ENCODE measurements at places on chromosomes 3 and 15. TPM values are rescaled to one million over a fixed set of nuclear protein-coding genes. Genes with fewer than 3 reads are reported as not detected.

DNA sequence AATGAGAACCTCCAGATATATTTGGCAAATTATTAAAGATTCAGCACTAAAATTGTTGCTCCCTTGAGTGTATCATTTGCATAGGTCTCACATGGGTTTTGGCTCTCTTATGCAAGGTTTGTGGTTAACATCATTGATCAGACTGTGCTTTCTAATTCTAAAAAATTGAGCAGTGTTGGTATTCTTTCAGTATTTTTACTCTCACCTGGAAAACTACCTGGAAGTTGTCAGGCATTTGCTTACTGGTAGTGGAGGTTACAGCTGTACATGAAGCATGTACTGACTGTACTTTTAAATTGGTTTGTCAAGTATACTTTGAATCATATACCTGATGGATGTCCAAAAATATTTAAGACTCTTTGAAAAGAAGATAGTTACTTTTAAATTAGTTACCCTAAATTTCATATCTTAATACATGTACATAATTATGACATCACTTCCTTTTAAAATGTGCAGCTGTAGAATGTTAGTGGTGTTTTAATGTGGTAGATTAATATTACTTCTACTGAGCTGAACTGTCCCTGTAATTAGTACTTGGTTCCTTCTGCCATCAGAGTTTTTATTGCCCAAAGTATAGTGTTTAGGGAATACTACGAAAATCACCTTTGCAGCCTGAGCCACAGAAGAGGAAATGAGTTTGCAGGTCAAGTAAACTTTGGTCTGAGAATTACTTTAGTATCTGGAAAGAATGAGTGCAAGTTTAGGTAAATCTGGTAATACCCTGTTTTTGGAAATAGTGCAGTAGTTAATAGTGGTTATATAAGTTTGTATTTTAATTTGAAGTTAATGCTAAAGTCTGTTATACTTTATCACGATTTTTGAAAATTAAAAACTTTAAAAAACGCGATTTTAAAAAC is 2.8 kb downstream of the CHD2 start:
- no peak for DNase-seq

Gene MORC1
- not detected for total RNA-seq

DNA sequence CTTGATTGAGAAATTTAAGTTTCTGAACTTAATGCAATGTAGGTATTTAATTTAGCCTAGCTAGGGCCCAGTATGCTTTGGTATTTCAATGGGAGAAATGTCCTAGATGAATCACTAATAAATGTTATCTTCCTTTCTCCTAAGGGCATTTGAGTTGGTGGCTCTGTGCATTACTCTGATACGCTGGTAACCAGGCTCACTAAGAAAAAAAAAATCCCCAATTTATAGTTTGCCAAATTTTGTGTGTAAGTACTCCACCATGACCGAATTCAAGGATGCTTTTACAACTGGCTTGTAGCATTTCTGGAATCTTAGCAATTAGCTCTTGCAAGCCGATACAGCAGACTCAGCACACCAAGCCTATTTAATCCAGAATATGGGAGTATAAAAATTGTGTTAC is 94.6 kb upstream of the LPP start:
- DNase-seq = no peak

DNA sequence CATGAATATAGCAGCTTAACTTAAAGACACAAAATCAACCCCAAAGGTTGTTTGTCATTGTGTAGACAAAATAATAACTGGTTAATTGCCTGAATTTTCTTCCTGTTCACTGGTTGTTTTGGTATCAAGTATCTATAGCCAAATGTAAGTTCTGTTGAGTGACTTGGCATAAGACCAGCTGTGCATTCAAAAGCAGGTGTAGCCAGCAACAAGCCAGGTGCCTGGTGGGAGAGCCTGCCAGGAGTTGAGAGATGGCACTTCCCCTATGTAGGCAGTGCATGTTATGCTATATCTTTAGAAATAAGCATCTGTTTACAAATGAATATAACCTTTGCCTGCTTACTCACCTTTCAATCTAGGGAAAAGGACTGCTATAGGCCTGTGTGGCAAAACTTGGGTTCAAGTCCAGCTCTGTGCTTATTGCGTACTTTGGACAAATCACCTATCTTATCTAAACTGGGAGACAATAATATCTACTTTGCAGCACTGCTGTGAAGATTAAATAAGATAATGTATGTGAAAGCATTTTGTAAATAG is 84.9 kb upstream of the TBL1XR1 start:
- DNase-seq = no peak

GRCh38 chr3:193906849-193907410 is 229.0 kb upstream of the HES1 start:
- no peak for DNase-seq

DNA sequence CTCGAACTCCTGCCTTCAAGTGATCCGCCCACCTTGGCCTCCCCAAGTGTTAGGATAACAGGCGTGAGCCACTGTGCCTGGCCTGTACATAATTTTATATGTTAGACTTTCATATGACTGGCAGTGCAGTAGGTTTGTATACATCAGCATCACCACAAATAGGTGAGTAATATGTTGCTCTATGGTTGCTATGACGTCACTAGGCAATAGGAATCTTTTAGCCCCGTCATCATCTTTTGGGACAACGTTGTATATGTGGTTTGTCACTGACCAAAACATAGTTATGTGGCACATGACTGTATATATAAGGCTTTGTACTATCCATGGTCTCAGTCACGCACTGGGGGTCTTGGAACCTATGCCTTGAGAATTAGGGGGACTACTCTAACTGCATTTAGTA is 17.0 kb upstream of the DNAJC19 start:
- DNase-seq = no peak

Gene MKRN3
- not detected for total RNA-seq

DNA sequence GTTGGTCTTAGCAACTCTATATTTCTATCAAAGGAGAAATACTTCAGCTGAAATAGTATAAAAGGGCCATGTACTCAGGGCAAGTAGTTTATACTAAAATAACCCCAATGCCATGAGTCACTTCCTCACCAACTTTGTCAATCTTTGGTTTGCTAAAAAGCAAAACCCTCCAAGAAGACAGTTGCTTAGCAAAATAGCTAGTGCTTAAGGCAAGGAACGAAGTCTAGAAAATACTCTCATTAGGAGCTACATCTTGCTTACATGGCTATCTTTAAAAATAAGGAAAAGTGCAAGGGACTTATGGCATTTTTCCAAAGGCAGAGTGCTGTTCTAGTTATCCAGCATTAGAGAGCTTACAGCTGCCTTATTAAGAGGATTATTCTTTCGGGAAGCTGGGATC is 28.4 kb downstream of the P3H2 start:
- no peak for DNase-seq

Measured in pancreas (tissue), 10 donors.